ENCODE measurements at places on chromosomes 6 and 20. TPM values are rescaled to one million over a fixed set of nuclear protein-coding genes. Genes with fewer than 3 reads are reported as not detected.

GRCh38 chr6:24460966-24461365, 28.4 kb downstream of the GPLD1 start:
- DNase-seq, result no peak
- H3K27ac ChIP-seq, result no peak overlapping the region
- H3K4me3 ChIP-seq, result no peak overlapping the region
- H3K4me1 ChIP-seq, result no peaks in the 10 kb centered on the region
- no peaks in the 10 kb centered on the region for H3K36me3 ChIP-seq

DNA sequence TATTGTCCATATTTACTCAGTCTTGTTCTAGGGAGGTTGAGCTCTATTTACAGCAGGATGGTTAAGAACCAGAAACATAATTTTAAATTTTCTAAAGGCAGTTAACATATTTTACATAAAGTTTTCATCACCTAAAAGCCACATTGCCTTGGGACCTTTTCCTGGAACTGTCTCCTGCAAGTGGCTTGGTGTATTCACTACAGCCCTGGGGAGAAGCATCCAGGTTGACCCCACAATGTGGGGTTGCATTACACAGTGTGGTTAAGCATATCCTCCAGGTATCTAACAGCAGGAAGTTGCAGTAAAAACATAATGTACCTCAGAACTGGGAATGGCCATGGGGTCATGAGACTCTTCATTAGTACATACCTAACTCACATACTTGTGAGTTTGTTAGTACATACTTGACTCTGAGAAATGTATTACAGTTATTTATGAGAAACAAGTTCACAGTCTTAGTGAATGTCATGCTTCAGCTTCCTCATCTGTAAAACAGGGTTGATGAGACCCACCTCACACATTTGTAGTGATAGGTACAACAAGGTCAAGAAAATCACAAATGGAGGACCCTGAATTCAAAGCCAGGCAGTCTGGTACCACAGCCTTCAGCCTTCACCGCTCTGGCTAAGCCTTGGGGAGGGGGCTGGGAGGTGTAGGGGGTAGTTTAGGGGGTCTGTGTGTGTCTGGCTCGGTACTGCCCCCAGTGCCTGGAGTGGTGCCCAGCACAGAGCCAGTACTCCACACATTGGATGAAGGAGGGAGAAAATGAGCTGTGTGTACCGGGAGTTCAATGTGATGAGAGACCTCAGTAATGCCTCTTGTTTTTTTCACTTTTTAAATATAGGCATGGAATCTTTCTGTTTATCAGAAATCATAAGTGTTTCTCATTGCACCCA, 52.9 kb downstream of the KAT14 start:
- no peak overlapping the region for H3K27ac ChIP-seq
- peaks cover 7% of the 10 kb centered on the region for H3K36me3 ChIP-seq
- no peak for DNase-seq

- H3K27me3 ChIP-seq, result peaks cover 76% of the 10 kb centered on the region
- peaks cover 11% of the 10 kb centered on the region for H3K4me1 ChIP-seq
- H3K36me3 ChIP-seq, result no peaks in the 10 kb centered on the region
- peak; percentile 48 for DNase-seq
- H3K4me3 ChIP-seq, result no peak overlapping the region
Observed at GRCh38 chr6:98845211-98846020, 11.0 kb downstream of the POU3F2 start.

- no peaks in the 10 kb centered on the region for H3K36me3 ChIP-seq
- H3K4me1 ChIP-seq, result peaks cover 25% of the 10 kb centered on the region
- no peak overlapping the region for H3K27ac ChIP-seq
- H3K4me3 ChIP-seq, result no peak overlapping the region
Observed at GRCh38 chr6:157232161-157232895, 91.0 kb downstream of the TMEM242 start.

- H3K27ac ChIP-seq, result no peak overlapping the region
- no peak overlapping the region for H3K4me3 ChIP-seq
- H3K36me3 ChIP-seq, result no peaks in the 10 kb centered on the region
- no peaks in the 10 kb centered on the region for H3K27me3 ChIP-seq
Observed at GRCh38 chr6:134217105-134217797, 100.7 kb downstream of the SGK1 start.

- no peaks in the 10 kb centered on the region for H3K36me3 ChIP-seq
- DNase-seq, result no peak
- no peaks in the 10 kb centered on the region for H3K27me3 ChIP-seq
- H3K4me1 ChIP-seq, result no peaks in the 10 kb centered on the region
Observed at GRCh38 chr20:46111028-46111835, 6.9 kb upstream of the CD40 start.

DNA sequence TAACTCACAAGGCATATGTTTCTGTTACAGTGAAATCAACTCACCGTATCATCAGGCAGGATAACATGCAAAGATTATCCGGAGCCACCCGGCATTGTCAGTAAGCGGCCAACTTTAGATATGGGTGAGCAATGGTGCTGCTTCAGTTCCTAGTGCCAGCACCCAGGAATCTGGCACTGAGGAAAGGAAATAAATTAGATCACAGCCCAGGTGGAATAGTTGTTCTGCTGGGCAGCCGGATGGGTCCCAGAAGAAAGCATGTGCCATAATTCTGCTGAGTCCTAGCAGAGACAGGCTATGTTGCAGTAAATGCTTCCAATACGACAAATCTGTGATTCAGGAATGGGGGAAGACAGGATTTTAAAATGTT, 183.6 kb upstream of the SPTLC3 start:
- no peak overlapping the region for H3K4me3 ChIP-seq
- DNase-seq, result no peak
- no peaks in the 10 kb centered on the region for H3K27me3 ChIP-seq
- no peaks in the 10 kb centered on the region for H3K4me1 ChIP-seq
- H3K27ac ChIP-seq, result no peak overlapping the region

DNA sequence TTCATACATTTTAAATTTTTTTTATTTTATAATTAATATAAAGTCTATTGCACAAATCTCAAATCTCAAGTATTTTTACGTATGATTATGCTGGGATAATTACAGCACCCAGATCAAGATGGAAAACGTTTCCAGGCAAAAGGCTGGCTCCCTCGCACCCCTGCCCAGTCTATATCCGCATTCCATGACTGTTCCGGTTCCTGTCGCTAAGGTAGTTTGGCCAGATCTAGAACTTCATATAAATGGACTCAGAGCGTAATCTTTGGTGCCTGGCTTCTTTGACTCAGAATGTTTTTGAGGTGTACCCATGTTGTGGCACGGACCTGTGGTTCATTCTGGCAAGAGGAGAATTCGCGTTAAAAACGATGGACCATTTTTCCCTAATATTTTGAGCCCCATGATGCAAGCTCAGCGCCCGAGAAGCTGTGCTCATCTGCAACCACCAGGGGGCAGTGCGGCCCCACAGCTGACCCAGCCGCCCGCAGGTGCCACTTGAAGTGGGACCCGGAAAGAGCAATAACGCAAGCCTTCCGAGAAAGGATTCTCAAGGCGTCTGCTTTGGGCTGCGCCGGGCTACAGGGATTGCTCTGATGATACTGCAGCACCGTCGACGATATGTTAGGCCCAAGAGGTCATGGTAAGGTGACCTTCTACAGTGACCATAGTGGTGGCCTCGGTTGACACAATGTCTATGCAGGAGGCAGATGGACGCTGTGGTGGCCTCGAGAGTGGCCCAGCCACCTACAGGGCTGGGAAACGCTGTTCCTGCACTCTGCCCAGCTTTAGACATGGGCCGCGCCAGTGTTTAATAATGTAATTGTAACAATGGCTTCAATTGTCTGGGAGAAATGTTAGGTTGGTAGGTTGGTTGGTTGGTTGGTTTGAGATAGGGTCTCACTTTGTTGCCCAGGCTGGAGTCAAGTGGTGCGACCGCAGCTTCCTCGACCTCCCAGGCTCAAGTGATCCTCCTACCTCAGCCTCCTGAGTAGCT, 160.1 kb downstream of the ZMYND8 start:
- H3K27me3 ChIP-seq, result no peaks in the 10 kb centered on the region
- H3K27ac ChIP-seq, result no peak overlapping the region
- H3K4me1 ChIP-seq, result peaks cover 4% of the 10 kb centered on the region
- no peak overlapping the region for H3K4me3 ChIP-seq

- no peak overlapping the region for H3K4me3 ChIP-seq
- peaks cover 65% of the 10 kb centered on the region for H3K4me1 ChIP-seq
- DNase-seq, result no peak
Observed at GRCh38 chr6:5998236-5998635, 8.5 kb downstream of the NRN1 start.

- H3K4me1 ChIP-seq, result peaks cover 3% of the 10 kb centered on the region
- H3K27ac ChIP-seq, result peak overlapping the region; percentile 5
- H3K4me3 ChIP-seq, result no peak overlapping the region
- no peaks in the 10 kb centered on the region for H3K36me3 ChIP-seq
Observed at GRCh38 chr6:15081447-15081846, 164.4 kb upstream of the JARID2 start.

- no peaks in the 10 kb centered on the region for H3K4me1 ChIP-seq
- H3K27ac ChIP-seq, result no peak overlapping the region
- DNase-seq, result no peak
- no peaks in the 10 kb centered on the region for H3K27me3 ChIP-seq
Observed at GRCh38 chr6:139436957-139437348, 62.5 kb upstream of the CITED2 start.

DNA sequence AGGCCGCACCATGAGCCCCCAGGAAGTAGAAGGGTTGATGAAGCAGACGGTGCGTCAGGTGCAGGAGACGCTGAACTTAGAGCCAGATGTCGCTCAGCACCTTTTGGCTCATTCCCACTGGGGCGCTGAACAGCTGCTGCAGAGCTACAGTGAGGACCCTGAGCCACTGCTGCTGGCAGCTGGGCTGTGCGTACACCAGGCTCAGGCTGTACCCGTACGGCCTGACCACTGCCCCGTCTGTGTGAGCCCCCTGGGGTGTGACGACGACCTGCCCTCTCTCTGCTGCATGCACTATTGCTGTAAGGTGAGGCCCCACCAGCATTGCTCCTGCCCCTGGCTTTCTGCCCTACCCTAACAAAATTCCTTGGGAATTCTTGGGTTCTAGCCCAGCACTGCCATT, 13.1 kb downstream of the DNPH1 start:
- no peak for DNase-seq
- no peak overlapping the region for H3K4me3 ChIP-seq
- no peaks in the 10 kb centered on the region for H3K4me1 ChIP-seq
- no peaks in the 10 kb centered on the region for H3K36me3 ChIP-seq

DNA sequence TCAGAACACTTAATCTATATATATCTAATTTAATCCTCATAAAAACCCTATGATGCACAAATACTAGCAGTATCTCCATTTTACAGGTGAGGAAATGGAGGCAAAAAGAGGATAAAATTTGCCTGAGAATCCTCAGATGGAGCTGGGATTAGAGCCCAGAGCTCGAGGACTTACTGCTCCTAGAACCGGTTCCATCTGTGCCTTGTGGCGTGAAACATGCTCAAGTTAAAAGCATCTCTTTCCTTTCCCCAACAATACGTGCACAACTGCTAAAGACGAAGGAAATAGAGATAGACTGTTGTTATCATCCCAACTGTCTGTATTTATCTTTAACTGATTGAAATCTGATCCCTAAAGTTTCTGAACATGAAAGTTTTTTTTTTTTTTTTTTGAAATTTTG, 367.6 kb upstream of the SOX4 start:
- H3K4me1 ChIP-seq, result no peaks in the 10 kb centered on the region
- no peak overlapping the region for H3K4me3 ChIP-seq
- H3K36me3 ChIP-seq, result no peaks in the 10 kb centered on the region
- DNase-seq, result no peak
- H3K27ac ChIP-seq, result no peak overlapping the region
- no peaks in the 10 kb centered on the region for H3K27me3 ChIP-seq

DNA sequence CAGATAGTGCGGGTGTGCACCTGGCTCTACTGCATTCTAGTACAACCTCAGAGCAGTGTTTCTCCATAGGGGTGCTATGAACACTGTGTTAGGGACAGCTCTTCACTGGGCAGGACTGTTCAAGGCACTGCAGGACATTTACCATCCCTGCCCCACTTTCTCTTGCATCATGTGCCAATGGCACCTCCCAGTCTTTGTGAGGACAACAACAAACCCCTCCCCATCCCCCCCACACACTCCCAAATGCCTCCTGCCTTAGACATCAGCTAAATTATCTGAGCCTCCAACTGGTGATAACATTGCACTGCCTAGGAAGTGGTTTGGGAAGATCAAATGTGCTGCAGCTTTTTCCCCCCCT, 98.9 kb downstream of the FYN start:
- peak overlapping the region; percentile 28 for H3K27ac ChIP-seq
- DNase-seq, result no peak
- H3K4me1 ChIP-seq, result peaks cover 88% of the 10 kb centered on the region

DNA sequence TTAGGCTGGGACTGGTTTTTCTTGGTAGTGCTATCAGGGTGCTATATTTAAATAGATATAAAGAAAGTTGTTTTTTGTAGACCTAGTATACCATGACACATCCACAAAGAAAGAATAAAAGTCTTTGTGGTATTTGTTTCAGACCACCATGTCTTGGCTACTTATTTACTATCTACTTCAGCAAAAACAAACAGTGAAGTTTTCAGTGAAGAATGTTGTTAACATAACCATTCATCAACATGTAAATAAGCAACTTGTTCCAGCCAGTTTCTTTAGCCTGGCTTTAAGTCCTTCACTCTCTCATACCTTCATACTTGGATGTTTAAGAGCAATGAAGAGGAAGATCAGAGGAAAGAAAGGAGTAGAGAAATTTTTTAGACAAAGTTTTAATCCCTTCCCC, 624.1 kb downstream of the CD109 start:
- no peaks in the 10 kb centered on the region for H3K4me1 ChIP-seq
- no peaks in the 10 kb centered on the region for H3K27me3 ChIP-seq
- H3K4me3 ChIP-seq, result no peak overlapping the region
- DNase-seq, result no peak
- H3K27ac ChIP-seq, result no peak overlapping the region
- no peaks in the 10 kb centered on the region for H3K36me3 ChIP-seq

- H3K36me3 ChIP-seq, result no peaks in the 10 kb centered on the region
- peak overlapping the region; percentile 65 for H3K4me3 ChIP-seq
- H3K4me1 ChIP-seq, result peaks cover 34% of the 10 kb centered on the region
Observed at GRCh38 chr6:117548797-117549301, 53.5 kb downstream of the GOPC start.

GRCh38 chr6:43457643-43458042, 2.3 kb upstream of the DLK2 start:
- peaks cover 11% of the 10 kb centered on the region for H3K4me1 ChIP-seq
- H3K36me3 ChIP-seq, result no peaks in the 10 kb centered on the region
- no peak overlapping the region for H3K27ac ChIP-seq
- no peak for DNase-seq
- H3K27me3 ChIP-seq, result no peaks in the 10 kb centered on the region

DNA sequence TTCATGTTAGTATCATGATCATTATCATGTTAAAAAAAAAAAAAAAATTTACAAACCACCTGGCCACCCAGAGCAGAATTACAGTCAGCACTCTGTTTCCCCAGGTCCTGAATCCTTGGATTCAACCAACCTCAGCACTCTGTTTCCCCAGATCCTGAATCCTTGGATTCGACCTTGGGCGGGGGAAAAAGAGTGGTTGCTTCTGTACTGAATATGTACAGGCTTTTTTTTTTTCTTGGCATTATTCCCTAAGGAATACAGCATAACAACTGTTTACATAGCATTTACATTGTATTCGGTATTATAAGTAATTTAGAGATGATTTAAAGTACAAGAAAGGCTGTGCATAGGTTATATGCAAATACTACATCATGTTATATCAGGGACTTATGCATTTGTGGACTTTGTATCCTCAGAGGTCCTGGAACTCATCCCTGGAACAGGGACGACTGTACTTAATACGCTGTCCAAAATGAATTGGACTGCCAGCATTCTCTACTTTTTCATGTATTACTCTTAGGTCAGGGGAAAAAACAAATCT, 31.2 kb downstream of the GCNT2 start:
- H3K4me1 ChIP-seq, result no peaks in the 10 kb centered on the region
- H3K36me3 ChIP-seq, result no peaks in the 10 kb centered on the region
- DNase-seq, result no peak
- H3K4me3 ChIP-seq, result no peak overlapping the region

The TMEM200A gene
- total RNA-seq, result 1.7 TPM

The PLN gene
- total RNA-seq, result not detected

The SLPI gene
- not detected for total RNA-seq

The NDUFAF5 gene
- total RNA-seq, result 31.9 TPM

The SLA2 gene
- total RNA-seq, result 51.2 TPM

The CST5 gene
- total RNA-seq, result not detected

The LY6G5C gene
- total RNA-seq, result 4.5 TPM
